ENCODE measurements at places on chromosomes 6 and 20.

- DNase-seq = peak; percentile 99
Measured at GRCh38 chr6:36441307-36441894, 1.3 kb downstream of the PXT1 start.

- DNase-seq = no peak
Measured at GRCh38 chr20:15187612-15188011, 850.2 kb upstream of the FLRT3 start.

- no peak for DNase-seq
Measured at GRCh38 chr6:51928320-51928719, 159.1 kb downstream of the PKHD1 start.

DNA sequence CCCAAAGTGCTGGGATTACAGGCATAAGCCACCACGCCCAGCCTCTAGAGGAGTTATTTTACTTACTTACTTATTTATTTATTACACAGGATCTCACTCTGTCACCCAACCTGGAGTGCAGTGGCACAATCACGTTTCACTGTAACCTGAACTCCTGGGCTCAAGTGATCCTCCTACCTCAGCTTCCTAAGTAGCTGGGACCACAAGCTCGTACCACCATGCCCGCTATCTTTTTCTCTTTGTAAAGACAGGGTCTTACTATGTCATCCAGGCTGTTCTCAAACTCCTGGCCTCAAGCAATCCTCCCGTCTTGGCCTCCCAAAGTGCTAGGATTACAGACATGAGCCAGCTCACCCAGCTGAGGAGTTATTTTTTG is 1.6 kb upstream of the TRIB3 start:
- no peak for DNase-seq

- peak; percentile 94 for DNase-seq
Measured at GRCh38 chr6:139240161-139241010, 51.4 kb downstream of the TXLNB start.

DNA sequence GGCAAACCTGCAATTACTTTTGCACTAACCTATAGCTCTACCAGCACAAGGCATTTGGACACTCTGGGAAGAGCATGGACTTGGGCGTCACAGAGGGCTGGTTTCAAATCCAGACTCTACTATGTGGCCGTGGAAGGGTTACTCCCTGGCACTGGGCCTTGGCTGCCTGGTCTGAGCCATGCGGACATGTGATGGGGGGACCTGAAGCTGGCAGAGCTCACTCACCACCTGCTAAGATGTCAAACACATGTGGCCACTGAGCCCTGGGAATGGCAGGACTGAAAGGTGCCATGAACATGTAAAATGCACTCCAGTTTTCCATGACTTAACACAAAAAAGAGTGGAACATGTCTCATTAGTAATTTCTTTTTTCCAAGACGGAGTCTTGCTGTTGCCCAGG is 23.7 kb downstream of the VSTM2L start:
- DNase-seq = no peak

DNA sequence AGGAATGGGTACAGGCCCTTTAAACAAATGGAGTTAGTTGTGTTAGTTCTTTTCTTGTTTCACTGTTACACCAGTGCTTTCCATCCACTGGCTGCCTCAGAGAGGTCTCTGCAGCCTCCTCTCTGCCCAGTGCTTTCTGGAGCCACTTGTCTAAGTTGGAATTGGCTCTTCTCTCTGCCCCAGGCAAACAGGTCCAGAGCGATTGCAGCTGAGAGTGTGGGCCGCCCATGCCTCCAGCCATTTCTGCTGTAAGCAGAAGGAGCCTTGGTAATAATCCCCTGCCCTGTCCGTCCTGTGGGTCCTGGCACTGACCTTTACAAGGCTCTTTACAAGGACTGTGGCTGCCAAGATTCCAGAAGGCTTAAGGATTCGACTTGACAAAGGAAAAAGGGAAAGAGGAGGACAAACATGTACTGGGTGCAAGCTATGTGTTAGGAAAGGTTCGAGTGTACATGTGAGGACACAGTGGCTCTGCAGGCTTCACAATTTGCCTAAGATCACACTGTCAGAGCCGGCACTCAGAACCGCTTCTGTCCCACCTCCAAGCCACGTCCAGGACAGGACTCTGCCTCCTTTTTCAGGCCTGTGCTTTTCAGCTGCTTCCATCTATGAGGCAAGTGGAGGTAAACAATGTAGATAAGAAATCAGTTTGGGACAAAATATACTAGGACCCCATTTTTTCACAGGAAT is 88.5 kb downstream of the POPDC3 start:
- no peak for DNase-seq

- peak; percentile 53 for DNase-seq
Measured at GRCh38 chr6:33787346-33787953, 1.5 kb downstream of the LEMD2 start.

DNA sequence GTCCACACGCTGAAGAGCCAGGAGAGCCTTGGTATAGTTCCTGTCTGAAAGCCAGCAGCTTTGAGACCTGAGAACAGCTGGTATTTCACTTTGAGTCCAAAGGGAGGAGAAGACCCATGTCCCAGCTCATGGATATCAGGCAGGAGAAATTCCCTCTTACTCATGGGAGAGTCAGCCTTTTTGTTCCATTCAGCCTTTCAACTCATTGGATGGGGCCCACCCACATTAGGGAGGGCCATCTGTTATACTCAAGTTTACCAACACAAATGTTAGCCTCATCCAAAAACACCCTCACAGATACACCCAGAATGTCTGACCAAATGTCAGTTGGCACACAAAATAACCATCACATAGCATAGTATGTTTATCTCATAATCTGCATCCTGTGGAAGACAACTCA is 80.1 kb downstream of the GMDS start:
- DNase-seq = no peak

GRCh38 chr20:10572853-10573252 is 100.9 kb downstream of the JAG1 start:
- DNase-seq = no peak

GRCh38 chr20:63475209-63475608 is 2.8 kb upstream of the KCNQ2 start:
- DNase-seq = no peak

DNA sequence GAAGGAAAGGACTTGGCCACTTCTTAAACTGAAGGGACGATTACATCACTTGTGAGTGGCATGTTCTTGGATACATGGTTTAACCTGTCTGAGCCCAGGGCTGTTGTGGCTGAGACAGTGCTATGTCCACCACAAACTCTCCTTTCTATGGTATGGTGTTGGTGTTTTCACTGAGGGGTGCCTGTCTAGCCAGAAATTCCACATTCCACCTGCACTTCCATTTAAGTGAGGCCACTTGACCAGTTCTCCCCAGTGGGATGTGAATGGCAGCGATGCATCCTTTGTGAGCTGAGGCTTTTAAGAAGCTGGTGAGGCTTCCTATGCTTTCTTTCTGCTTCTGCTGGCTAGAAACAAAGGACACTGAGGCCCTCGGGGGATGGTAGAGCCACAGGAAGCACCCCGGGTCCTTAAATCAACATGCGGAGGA is 151.4 kb upstream of the CHD6 start:
- DNase-seq = no peak

DNA sequence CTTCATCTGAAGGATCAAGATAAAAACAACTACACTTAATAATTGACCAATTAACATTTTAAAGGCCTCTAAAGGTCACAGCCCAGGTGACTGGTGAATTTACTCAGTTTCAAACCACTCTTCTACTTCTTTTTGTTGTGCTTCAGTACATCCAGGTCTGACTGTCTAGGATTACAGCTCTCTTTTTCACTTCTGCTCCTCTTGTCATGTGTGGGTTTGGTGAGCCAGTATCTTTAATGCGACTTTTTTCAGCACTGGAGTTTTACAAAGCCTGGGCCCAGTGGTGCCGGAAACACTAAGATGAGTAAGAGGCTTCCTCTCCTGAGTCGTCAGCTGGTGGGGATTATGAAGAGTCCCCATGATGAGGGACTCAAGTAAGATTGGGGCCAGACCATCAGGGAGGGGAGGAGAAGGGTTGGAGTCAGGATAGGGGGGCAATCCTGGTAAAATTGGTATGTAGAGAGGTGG is 27.0 kb downstream of the HECA start:
- peak; percentile 32 for DNase-seq

DNA sequence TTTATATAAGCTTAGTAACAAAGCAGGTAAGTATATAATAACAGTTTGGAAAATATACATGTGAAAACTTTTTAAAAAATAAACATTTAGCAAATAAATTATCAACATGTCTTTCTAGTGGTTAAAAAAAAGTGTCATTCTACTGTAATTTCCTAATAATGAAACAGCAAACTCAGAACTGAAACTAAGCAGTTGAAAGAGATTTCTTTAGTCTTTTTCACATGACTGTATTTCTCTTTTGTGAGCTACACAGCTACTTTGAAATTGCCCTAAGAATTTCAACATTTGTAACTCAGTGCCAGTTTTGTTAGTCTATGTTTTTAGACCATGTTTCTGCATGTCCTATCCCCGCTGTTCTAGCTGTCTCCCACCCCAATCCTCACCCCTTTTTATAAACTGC is 28.4 kb upstream of the SDHAF4 start:
- DNase-seq = no peak

DNA sequence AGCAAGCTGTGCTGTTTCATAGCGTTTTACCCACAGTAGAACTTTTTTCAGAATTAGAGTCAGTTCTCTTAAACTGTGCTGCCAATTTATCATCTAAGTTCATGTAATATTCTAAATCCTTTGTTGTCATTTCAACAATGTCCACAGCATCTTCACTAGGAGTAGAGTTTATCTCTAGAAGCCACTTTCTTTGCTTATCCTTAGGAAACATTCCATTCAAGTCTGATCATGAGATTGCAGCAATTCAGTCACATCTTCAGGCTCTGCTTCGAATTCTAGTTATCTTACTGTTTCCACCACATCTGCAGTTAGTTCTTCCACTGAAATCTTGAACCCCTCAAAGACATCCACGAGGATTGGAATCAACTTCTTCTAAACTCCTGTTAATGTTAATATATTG is 12.5 kb downstream of the CTNNBL1 start:
- no peak for DNase-seq

DNA sequence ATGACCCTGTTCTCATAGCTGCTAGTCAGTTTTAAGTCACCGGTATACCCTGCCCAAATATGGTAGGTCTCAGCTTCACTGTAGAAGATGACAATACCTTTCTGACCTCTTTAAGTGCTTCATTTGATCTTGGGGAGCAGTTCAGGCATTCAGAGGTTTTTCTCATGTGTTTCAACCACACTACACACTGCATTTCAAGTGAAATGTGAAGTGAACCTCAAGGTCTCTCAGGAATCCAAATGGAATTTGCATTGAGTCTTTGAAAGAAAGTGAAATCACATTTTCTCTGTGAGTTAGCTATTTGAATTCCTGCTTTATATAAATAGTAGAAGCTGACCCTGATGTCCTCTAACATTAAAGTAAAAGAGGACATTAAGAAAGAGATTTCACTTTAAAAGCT is 461.6 kb downstream of the ADGRB3 start:
- peak; percentile 40 for DNase-seq

DNA sequence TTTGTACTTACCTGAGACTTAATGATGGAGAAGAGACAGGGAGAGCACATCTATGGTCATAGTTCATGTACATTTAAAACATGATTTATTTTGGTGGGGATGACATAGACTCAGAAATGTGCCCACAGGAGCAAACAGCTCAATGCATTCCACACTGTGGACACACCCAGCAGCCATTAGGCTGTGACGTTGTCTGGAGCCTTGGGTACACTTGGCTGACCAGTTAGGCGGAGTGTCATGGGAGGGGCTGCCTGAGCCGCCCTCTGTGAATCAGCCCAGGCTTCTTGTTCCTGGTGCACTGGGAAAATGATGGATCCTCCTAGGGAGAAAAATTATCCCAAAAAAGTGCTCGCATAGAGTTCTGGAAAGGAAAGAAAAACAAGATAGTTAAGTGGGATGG is 231.0 kb upstream of the GMDS start:
- peak; percentile 12 for DNase-seq
